NCI-H1105 treated with DMSO at 0.1 percent for 48 hours (cell line): ENCODE measurements at places on chromosomes 11 and 22.

DNA sequence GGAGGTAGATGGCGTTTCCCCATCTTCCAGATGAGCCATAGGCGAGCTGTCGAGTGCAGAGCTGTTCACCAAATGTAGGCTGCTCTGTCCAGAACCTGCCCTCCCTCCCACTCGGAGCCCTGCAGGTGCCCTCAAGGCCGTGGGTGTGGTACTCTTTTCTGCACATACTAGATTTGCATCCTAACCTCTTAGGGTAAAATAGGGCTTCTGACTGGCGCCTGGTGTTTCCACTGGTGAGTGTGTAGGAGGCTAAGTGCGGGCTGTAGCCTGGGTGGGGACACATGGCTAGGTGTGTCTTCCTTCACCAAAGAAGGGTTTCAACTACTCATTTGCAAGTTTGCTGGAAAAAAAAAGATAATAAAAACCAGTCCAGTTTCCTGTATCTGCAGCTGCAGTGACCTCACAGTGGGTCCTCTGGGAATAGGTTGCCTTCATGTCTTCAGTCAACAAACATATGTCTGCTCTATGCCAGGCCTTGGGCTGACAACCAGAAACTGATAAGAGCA lies 8.5 kb downstream of the BIK start:
- DNase-seq: no peak

- no peak for DNase-seq
Measured at GRCh38 chr11:122248939-122249338, 132.9 kb upstream of the BLID start.

GRCh38 chr11:36557991-36558390 lies 9.8 kb upstream of the RAG1 start:
- no peak for DNase-seq

- peak; percentile 70 for DNase-seq
Measured at GRCh38 chr11:95132956-95133355, 43.3 kb downstream of the ENDOD1 start.

DNA sequence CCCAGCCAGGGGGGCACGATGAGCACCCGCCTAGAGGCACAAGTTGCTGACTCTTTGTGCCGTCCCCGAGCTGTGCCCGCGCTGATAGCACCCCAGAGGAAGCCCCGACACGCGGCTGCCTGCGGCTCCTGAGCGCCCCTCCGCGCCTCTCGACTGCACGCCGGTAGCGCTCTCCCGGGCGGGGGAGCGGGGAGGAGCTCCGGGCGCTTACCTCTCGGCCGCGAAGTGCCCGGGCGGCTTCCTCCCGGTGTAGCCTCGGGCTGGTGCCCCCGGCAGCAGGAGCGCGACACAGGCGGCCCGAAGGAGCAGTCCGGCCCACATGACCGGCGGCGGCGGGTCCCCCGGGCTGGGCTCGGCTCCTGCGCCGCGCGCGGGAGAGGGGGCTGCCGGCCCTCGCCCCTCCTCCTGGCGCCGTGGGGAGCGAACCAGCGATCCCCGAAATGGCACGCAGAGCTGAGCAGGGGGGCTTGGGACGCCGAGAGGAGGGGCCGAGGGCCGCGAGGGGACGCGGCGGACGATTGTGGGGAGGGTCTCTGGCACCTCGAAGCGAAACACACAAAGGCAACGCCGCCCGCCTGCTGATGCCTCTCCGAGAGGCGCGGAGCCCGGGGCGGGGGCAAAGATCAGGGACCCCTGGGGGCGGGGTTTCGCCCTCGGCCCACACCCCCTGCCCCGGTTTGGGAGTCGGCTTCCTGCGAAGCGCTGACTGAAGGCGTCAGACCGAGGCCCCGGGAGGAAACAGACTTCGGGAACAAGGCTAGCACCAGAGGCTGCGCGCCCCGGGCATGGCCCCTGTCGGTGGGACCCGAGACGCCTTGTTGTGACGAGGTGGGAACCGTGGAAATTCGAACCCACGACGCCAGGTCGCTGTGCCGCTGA lies at the start of gene VWCE:
TSS of gene VWCE (minus strand) at position 600 of the 879 bp plus-strand sequence. CDS start at position 321, 279 bp downstream.
- DNase-seq: peak; percentile 49

- DNase-seq: no peak
Measured at GRCh38 chr22:43262990-43263644, 76.2 kb upstream of the TTLL12 start.

- no peak for DNase-seq
Measured at GRCh38 chr11:60868682-60869450, 1.5 kb downstream of the ZP1 start.

DNA sequence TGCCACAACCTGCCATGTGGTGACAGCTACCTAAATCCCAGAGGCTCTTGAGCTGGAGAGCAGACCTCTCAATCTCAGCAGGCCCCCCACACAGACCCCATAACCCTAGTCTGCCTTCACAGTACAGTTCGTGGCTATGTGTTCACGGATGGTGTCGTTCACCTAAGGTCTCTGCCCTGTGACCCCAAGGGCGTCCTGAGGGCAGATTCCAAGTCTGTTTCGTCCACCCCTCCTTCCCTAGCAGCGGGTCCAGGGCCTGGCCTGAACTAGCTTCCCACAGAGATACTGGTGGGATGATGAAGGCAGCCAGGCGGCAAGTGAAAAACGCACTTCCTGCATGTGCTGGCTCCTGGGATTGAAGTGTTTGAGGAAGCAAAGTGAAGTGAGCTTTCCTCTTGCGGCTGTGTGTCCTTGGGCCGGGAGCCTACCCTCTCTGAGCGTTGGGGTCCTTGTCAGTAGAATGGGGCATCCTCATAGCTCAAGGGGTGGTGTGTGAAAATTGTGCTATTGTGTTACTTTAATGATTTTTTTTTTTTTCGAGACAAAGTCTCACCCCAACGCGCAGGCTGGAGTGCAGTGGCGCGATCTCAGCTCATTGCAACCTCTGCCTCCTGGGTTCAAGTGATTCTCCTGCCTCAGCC lies 70.1 kb downstream of the LRP5 start:
- DNase-seq: no peak

DNA sequence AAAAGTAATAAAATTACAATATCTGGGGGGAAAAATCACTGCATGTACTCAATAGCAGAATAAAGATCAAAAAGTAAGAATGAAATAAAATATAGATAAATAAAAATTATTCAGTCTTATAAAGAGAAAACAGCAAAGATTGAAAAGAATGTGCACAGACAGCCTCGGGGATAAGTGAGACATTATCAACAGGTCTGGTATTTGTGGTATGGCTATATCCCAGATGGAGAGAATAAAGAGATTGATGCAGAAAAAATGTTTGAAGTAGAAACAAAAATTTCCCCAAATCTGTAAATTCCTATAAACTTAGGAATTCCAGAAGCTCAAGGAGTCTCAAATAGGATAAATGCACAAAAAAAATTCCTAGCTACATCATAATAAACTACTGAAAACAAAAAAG lies 74.5 kb upstream of the LUZP2 start:
- DNase-seq: no peak

DNA sequence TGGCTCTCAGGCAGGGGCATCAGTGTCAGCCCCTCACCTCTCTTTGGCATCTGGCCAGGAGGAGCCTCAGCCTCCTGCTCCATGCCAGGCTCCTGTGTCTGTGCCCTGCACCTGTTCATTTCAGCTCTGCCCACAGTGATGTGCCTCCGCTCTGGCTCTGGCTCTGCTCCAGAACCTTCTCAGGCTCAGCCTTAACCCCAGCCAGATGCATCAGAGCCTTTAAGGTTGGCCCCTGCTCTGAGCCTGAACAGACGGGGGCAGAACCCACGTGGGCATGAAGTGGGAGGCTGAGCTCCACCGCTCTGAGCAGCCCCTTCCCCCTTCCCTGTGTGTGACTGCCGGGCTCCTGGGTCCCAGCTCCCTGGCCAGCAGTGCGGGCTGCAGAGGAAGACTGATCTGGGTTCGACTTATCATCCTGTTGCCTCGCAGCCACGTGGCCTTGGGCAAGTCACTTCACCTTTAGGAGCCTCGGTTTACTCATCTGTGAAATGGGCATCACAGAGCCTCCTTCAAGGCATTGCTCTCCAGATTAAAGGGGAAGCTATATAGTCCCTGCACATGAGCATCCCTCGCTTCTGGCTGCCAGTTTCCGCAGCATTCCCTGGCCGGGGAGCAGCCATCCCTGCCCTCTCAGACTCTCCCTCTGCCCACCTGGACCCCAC lies 44.7 kb upstream of the RTL6 start:
- DNase-seq: peak; percentile 64

DNA sequence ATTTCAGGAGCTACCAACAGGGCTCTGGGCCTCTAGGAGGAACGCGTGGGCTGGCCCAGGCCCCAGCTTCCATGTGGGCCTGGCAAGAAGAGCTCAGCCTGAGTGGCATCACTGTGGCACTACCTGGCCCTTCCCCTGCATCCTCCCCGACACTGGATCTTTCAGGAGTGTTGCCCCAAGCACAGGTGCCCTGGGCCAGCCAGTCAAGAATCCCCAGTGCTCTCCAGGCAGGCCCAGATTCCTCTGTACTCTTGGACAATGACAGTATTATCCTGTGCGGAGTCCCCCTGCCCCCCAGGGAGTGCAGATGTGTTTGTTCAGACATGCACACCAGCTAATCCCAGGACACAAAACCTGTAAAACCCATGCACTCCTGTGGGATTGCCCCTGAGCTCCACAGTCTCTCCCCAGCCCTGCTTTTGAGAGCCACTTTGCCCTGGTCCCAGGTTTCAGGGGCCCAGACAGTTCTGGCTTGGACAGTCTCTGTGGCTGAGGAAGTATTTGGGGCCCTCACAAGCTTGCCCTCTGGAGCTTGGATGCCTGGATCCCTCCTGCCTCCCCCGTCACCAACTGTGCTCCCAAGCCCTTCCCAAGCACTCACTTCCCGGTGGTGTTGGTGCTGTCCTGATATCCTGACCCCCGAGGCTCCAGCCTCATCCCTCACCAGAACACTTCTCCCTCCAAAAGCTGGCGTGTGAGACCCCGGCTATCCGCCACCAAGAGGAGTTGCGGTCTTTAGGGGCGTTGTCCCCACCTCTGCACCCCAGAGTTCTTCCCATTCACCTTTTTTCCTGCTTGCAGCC lies 39.9 kb downstream of the KCNC1 start:
- no peak for DNase-seq

DNA sequence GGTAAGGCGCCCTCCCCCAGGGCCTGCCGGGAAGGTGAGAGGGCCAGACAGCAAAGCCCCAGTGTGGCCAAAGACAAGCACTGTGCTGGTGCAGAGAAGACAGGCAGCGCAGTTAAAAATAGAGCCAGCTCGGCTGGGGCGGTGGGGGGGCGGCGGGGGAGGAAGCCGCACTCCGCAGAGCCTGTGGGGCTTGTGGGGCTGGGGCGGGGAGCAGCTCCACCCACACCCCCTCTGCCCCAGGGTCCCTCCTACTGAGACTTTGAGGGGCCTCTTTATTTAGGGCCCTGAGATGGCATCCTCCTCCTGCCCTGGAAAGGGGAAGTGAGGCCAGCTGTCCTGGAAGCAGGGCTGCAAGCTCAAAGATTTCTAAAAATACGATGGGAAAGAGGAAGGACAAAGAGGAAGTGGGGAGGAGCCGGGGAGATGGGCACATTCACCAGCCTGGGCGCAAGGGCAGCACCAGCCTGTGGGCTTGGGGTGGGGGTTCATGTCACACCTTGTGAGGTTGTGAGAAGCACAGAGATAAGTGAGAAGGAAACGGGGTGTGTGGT lies 2.6 kb downstream of the CYTH4 start:
- DNase-seq: no peak

- DNase-seq: no peak
Measured at GRCh38 chr22:36368359-36368983, 19.3 kb downstream of the MYH9 start.

GRCh38 chr11:67535561-67535960 lies 12.3 kb upstream of the CABP2 start:
- no peak for DNase-seq

GRCh38 chr22:38452373-38453065 lies 2.5 kb downstream of the KCNJ4 start:
- no peak for DNase-seq

DNA sequence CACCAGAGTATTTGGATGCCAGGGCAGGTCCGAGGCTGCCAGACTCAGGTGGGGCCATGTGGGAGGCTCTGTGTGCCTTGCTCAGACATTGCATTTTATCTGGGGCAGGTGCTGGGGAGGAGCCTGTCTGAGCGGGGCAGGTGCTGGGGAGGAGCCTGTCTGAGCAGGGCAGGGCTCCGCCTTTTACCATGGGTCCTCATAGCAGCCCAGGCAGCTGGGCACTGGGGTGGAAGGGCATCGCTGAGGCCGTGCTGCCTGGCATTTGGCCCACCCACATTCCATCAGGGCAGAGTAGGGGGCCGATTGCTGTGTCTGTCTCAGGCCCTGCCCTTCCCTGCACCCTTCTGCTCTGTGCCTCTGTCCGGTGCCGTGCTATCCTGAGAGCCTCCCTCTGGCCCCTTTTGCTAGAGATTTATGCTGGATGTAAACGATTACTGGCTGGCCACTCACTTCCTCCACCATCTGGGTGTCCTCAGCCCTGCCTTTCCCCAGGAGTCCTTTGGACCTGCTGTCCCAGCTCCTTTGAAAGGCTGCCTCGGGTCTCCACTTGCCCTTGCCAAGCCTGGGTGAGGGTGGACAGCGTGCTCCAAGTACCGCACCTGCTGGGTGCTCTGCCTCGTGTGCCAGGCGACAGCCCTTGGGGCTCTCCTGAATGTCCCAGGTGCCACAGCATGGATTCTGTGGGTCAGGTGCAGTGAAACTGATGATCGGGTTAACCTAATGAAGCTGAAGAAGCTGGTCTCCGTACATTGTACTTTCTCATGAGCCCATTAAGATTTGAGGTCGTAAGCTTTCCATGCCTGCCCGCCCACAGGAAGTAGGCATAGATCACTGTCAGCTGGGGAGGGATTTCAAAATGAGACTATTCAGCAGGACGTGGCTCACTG lies 281.6 kb downstream of the TBC1D22A start:
- peak; percentile 90 for DNase-seq

DNA sequence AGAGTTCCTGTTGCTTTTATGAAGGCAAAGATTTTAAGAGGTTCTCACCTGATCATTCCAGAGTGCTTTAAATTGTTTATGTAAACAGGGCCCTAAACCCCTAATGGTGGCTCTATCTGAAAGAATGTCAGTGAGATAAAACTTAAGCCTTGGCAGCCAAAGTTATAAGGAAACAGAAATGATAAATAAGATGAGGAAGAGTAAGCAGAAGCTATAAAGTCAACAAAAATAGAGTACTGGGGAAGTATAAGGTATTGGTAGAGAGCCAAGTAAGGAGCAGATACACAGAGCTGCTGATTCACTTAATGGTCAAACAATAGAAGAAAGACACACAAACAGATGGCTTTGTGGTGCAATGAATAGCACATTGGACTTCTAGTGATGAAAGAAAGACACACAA lies 37.9 kb downstream of the TMPRSS5 start:
- DNase-seq: no peak

GRCh38 chr11:46119352-46120216 lies 1.7 kb downstream of the PHF21A start:
- peak; percentile 45 for DNase-seq

DNA sequence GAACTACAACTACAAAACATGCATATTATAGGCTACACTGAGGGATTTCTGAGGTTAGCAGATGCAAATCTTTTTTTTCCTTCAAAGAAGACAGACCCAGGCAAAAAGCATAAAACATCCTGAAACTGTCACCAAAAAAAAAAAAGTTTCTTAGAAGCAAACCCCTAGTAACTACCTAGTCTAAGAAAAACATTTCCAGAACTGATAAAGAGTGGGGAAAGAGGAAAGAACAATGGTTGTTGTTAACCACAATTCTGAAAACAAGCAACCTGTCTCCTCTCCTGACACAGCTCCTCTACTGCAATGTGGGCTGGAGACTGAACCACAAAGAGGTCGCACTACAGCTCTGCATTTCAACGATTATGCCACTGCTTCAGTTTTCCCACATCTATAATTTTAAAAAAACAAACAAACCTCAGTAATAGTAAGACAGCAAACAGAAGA lies 15.0 kb downstream of the DENND5A start:
- DNase-seq: no peak

GRCh38 chr11:33543823-33544222 lies 156.8 kb downstream of the C11orf91 start:
- DNase-seq: no peak
